Stimulated activated CD4-positive, alpha-beta T cell treated with anti-CD3 and anti-CD28 coated beads, Interleukin-12 subunit alpha, Interleukin-12 subunit beta, amount 100 ng/mL, for 4 hours (primary cell): ENCODE measurements at places on chromosomes 13 and 19.

- DNase-seq: no peak
Measured at GRCh38 chr13:50685491-50685890, 158.0 kb downstream of the DLEU7 start.

DNA sequence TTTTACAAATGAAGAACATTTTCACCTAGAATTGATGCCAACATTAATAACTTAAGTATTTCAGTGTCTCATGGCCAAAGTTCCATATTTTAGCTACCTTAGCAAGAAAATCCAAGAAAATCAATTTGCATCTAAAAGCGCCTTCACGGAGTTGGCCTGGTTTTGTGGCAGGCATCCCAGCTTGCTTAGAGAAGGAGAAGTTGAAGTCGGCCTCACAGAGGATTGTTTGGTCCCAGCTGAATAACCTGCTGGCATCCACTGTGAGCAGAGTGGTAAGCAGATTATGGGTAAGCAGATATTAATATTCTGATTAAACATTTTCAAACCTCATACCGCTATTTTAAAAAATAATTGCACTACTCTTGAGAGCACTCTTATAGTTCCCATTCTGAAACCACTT lies 62.3 kb upstream of the STARD13 start:
- DNase-seq: no peak

DNA sequence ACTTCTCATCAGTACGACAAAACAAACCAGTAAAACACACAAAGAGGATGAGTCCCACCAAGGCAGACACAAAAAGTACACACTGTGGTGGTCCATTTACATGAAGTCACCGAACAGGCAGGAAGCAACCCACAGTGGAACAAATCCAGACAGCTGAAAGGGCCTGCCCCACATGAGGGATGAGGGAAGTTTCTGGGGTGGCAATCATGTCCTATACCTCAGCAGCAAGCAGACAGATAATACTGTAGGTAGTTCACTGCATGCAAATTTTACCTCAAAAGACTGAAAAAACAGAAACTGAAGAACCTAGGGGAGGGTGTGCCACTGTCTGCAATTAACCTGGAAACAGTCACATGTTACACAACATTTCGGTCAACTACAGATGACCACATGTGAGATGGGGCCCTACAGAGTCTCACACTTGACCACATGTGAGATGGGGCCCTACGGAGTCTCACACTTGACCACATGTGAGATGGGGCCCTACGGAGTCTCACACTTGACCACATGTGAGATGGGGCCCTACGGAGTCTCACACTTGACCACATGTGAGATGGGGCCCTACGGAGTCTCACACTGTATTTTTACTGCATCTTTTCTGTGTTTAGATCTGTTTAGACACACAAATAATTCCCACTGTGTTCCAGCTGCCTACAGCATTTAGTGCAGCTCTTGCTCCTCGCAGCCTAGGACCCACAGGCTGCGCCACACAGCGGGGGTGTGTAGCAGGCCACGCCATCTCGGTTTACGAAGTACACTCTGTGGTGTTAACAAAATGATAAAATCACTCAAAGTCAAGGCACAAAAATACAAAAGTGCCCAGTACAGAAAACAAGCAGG lies 22.2 kb downstream of the PCID2 start:
- DNase-seq: no peak

- DNase-seq: no peak
Measured at GRCh38 chr13:31048521-31048920, 113.2 kb downstream of the HSPH1 start.

- no peak for DNase-seq
Measured at GRCh38 chr13:21759463-21759862, 88.6 kb downstream of the FGF9 start.
